ENCODE measurements at places on chromosomes 1 and 21.

DNA sequence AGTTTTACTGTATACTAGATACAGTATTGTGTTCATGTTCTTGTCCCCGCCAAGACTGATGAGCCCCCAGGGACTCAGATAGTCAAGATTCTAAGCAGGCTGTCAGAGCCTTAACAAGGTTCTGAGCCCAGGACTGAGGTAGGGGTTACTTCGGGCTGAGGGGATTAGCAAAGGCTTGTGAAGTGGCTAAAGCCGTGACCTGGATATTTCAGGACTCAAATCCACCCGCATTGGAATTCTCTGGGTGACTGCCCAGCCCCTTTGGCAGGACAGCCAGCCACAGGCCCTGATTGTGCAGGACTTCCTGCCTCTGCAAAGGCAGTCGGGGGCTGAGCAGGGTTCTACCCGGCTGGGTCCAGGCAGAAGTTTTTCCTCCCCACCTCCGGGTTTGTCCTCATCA is at the start of gene PLA2G5:
Gene PLA2G5, plus strand, starts transcription at position 321 of the 400 bp plus-strand sequence. CDS start 14,637 bp downstream, outside the sequence.
- DNase-seq = peak; percentile 41

DNA sequence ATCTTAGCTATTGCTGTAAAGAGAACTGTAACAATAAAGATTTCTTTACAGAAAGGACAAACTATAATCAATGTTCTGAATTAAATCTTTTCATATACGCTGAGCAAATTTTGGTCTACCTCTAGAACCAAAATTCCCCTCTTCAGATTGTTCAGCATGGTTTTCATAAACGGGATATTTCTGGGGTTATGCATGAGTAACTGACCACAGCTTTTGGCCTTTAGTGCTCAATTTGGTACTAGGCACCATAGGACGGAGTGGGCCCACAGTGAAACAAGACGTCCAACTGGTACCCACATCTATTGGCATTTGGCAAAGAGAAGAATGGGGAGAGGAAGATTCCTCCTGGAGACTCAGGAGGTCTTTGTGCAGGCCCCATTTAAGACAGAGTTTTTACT is 184.5 kb downstream of the TGFBR3 start:
- DNase-seq = no peak

DNA sequence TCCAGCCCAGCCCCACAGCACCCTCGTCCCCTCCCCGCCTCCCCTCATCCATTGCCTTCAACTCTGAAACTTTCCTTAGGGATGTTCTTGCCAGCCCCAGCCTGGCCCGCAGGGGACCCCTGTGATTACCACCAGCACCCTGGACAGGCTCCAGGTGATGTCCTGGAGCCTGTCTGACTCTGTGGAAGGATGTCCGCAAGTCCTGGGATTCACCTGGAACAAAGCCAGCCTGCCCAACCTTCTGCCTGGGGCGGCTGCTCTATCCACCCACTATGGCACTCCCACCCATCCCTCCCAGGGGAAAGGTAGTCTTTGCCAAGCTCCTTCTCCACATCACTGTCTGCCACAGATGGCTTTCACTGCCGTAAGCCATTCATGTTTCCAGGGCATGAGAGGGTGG is 24.4 kb upstream of the PTPRF start:
- DNase-seq = no peak

DNA sequence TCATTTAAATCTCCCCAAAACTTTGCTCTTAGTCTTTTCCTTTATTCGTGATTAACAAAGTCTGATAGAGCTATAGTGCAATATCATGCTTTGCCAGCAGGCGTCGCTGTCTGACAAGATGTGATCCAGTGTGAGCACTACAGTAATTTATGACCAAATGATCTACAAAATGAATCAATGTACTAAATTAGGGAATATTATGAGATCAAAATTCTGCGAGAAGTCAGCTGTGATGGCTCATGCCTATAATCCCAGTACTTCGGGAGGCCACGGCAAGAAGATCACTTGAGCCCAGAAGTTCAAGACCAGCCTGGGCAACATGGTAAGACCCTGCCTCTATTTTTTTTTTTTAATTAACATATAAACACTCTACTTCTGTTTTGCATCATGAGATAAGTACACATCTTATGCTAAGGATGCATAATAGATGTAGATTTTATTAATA is 3.6 kb upstream of the SPSB1 start:
- peak; percentile 73 for DNase-seq

- peak; percentile 62 for DNase-seq
Observed at GRCh38 chr1:40668769-40669525, 3.5 kb upstream of the RIMS3 start.

DNA sequence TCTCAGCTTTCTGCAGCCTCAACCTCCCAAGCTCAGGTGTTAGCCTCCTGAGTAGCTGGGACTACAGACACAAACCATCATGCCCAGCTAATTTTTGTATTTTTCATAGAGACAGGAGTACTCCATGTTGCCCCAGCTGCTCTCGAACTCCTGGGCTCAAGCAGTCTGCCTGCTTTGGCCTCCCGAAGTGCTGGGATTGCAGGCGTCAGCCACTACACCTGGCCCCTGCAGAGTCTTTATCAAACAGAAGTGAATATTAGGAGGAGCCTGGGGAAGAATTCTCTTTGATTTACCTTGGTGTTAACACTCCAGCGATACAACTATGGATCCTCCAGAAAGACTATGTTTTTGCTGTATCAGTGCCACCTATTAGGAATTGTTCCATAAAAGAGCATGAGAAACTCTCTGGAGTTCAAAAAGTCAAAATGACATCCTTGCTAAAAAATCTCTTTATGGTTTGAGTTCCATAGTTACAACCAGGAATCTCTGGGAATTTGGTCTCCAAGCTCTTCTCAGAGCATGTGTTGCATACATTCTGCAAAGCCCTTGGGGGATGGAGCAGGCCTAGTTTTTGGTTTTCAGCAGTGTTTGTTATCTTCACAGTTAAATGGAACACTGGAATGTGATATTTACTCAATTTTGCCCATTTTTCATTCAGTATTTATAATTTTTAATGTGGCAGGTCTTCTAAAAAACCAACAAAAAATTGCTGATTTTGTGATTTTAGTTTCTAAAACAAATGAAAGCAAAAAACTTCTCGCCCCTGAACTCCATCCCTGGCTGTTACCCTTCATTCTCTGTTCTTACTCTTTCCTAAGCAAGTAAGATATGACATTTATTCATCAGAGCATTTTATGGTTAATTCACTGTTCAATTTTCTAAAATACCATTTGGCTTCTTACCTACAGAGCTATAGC is 77.3 kb downstream of the OLFML2B start:
- DNase-seq = peak; percentile 66

DNA sequence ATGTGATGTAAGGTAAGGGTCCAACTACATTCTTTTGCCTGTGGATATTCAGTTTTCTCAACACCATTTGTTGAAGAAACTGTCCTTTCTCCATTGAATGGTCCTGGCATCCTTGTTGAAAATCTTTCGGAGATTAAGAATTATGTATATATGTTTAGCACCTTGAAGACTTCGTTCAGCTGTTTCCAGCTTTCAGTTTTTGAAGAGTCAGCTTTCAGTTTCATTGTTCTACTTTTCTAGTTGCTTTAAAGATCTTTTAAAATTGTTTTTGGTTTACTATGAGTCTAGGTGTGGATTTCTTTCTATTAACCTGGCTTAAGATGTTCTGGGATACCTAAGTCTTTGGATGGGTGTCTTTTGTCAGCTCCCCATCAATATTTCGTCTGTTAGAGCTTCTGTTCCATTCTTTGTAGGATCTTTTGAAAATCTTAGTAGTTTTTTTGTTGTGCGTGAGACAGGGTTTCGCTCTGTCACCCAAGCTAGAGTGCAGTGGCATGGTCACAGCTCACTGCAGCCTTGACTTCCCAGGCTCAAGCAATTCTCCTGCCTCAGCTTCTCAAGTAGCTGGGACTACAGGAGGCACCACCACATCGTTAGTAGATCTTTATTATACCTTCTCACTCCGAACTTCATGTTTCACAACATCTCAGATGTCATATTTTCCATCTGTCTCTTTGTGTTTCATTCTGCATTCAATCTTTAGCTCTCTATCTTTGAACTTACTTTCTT is 353.5 kb upstream of the B3GALT2 start:
- DNase-seq = no peak

GRCh38 chr1:226185141-226186036 is 1.2 kb downstream of the ACBD3 start:
- peak; percentile 33 for DNase-seq

Data from astrocyte of the spinal cord (primary cell).